ENCODE measurements at places on chromosomes 6 and 20.

- no peak for DNase-seq
Measured at GRCh38 chr6:151590742-151591141, 96.9 kb downstream of the CCDC170 start.

DNA sequence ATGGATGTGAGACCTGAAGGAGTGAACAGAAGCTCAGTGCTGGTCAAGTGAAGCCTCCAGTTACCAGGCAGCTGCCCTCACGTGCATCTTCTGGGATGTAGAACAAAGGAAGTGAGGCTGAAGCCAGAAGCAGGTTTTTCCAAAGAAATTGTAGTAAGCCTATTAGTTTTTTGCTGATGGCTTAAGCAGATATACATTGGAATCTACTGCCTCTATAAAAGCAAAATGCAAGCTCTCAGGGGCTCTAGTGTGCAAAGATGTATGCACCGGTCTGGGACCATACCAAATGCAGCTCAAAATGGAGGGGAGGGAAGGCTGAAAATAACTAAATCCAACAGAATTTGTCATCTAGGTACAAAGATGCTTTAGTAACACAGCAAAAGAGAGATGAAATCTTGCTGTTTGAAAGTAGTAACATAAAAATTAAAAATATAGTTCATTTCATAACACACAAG lies 77.0 kb downstream of the DTNBP1 start:
- DNase-seq = no peak

DNA sequence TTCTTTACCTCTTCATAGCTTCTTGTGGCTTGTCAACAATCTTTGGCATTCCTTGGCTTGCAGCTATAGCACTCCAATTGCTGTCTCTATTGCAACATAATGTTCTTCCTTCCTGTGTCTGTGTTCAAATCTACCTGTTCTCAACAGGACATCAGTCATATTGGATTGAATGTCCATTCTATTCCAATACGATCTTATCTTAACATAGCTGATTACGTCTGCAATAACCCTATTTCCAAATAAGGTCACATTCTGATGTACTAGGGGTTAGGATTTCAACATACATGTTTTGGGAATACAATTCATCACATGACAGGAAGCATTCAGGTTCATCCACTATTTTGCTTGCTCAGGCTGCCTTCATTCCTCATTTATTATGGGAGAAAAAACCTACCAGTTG lies 684.4 kb upstream of the CITED2 start:
- DNase-seq = no peak

- DNase-seq = no peak
Measured at GRCh38 chr6:111555036-111555435, 50.6 kb downstream of the TRAF3IP2 start.

DNA sequence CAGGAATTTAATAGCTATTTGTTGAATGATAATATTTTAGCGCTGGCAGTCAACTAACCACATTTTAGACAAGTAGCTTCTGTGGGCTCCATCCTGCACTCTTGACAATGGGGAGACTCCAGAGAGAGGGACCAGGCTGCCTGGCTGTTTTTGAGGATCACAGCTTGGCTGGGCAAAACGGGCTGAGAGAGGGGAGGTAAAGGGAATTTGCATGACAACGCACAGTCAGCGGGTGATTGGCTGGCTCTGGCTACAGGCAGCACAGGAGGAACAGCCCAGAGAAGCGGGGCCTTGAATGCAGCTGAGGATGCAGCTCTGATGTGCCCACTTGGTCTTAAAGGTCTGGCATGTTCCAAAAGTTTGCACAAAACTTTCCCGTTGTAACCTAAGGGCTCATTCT lies 41.2 kb downstream of the LRFN2 start:
- no peak for DNase-seq

DNA sequence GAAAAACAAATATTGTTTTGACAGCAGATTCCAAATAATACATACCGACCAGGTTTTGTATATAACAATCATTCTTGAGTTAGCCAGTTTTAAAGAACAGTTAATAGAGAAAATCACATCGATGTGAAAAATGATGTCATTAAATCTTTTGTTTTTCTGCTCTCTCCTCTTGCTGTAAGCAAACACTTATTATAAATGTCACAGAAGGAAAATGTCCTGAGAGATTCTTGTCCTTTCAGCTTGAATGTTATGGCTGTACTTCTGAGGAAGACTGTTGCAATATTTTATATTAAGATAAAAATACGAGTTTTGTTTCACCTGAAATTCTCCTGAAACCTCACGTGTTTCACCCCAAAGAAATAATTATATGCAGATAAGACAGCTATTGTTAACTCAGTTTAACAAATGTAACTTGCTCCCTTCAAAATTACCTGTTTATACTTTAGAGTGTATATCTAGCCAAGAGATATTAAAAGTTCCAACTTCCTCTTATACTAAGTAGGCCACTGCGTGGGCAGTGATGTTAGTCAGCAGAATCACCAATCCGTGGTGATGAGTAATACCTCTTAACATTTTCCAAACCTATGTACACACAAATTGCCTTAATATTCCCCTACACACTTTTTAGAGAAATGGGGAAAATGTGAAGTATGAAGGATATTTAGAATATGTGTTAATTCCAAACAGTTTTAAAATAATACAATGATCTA lies 1111.4 kb upstream of the CITED2 start:
- DNase-seq = no peak

GRCh38 chr20:59232618-59233017 lies 67.8 kb upstream of the EDN3 start:
- DNase-seq = no peak

DNA sequence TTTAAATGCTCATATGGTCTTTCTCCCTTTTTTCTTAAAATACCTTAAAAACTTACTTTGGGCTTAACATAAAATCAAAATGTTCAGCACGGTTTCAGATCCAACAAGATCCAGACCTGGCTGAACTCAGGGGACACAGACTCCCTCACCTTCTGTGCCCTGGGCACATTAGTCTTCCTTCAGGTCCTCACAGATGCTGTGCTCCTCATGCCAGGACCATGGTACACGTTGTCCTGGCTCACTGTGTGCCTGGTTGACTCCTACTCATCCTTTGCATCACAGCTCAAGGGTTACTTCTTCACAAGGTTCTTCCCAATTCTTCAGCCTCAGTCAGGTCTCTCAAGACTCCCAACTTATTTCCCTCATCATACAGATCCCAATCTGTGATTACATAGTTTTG lies 73.6 kb upstream of the TCF21 start:
- DNase-seq = no peak

DNA sequence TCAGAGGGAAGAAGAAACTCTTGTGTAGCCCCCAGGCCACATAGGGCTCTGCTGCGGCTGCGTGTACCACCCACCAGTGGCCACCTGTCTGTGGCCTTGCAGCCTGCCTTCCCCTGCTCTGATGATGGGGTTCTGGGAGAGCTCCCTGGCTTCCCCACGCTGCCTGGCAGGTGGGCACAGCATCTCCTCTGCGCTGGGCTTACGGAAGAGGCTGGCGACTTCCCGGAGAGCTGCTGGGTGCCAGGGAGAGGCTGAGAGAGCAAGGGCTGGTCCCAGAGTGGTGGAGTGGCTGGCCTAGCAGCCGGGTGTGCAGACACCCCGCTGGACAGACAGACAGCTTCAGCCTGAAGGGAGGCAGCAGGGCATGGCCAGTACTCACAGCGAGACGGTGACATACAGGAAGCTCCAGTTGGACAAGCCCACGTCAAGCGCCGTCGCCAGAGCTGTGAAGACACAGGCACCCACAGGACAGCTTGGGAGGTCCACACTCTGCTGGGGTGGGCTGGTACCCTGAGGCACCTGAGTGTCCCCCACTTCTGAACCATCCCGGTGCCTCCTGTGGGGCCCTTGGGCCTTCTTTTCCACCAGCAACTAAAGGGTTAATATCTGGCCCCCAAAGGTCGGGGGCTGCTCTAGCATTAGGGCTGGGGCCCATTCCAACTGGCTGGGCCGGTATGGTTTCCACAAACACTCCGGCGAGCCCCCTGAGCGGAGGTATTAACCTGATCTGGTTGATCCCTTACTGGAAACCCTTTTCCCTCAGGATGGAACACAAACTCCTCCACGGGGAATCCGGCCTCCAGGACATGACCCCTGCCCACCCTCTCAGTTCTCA lies 48.1 kb upstream of the CDH22 start:
- no peak for DNase-seq

DNA sequence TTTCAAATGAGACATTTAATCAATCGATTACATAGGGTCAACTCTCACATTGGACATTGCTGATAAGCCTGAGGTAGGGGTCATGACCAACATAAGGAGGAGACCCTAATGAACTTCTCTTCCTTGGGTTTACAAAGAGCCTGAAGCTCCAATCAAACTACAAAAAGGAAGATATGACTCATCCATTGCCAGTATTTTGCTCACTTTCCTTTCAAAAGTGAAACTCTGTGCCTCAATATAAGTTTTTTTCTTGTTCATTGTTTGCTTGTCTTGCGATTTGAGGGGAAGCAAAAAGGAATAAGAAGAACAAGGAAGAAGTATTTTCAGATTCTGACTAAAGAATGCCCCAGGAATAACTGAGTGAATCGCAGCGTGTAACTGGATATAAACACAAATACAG lies 38.8 kb upstream of the KHDRBS2 start:
- DNase-seq = no peak

GRCh38 chr6:9999796-10000195 lies 415.1 kb downstream of the TFAP2A start:
- DNase-seq = no peak

DNA sequence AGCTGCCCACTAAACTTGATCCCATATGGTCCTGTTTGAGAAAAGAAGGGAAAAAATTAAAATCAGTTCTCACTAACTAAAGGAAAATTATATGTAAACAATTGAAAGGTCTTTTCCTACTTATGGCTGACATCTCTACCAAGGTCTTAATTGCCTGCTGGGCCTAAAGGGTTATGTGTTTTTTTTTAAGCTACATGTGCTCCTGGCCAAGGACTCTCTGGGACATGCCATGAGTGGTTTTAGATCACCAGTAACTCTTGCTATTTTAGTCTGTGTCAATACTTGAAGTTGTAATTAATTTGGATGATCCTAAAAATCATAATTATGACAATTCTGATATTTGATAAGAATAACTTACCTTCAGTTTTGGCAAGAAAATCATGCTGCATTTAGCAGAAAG lies 35.9 kb upstream of the EYA4 start:
- no peak for DNase-seq

DNA sequence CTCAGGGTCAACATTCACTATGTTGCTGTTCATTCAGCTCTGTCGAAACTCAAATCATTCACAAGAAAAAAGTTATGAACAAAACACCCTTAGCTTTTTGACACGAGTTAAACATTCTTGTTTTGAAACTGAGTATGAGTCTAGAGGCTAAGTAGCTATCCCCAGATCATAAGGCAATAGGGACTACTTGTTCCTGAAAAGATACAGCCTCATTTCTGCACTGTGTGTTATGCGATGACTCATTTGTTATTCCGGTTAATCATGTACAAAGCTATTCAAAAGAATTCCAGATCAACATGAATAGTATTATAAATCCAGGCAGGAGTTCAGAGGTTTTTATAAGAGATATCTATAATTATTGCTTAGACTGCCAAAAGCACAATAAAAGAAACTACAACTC lies 908.0 kb downstream of the QKI start:
- no peak for DNase-seq

GRCh38 chr20:53678315-53678989 lies 84.8 kb upstream of the ZNF217 start:
- DNase-seq = no peak

GRCh38 chr20:53891306-53891894 lies 179.0 kb downstream of the BCAS1 start:
- DNase-seq = no peak

DNA sequence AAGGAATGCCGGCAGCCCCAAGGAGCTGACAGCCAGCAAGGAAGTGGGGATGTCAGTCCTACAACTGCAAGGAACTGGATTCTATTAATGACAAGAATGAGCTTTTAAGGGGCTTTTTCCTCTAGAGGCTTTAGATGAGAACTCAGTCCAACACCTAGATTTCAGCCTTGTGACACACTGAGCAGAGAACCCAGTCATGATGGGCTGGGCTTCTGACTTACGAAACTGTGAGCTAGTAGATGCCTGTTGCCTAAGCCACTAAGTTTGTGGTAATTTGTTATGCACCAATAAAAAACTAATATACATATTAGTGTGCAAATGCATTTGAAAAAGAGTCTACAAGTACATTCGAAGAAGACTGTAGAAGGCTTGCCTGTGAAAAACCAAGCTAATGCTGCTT lies 263.3 kb downstream of the SOX4 start:
- DNase-seq = no peak

DNA sequence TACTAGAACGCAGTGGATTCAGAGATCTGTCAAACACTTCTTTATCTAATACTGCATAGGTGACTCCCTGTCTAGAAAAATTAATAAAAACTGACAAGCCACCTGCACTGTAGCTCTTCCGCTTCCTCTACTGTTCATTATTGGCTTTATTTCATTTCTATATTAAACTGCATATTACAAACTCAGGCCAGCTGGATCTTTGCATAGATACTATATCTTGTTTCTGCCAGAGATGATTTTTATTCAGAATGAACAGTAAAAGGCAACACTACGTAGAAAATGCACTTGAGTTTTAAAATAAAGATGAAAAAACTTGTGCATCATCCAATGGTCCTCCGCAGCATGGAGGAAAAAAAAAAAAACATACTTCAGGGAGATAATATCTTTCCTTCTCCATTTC lies 508.3 kb downstream of the PRKN start:
- no peak for DNase-seq
